ENCODE measurements at places on chromosomes 5 and 9. TPM values are rescaled to one million over a fixed set of nuclear protein-coding genes. Genes with fewer than 3 reads are reported as not detected.

Gene SKP2
- 31.1 TPM for polyA plus RNA-seq

Gene EIF4E1B
- not detected for polyA plus RNA-seq

DNA sequence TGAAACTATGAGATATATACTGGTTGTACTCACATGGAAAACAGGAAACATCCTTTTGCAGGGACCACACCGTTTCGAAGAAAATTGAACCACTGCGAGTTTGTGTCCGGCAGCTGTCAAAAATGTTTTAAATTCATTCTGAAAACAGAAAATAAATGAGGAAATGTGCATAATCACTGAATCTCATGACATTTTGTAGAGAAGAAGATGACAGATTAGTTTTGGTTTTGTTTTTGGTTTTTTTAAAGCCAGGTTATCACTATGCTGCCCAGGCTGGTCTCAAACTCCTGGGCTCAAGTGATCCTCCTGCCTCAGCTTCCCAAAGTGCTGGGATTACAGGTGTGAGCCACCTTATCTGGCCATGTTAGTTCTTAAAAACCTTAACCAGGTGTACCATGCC lies 3.5 kb downstream of the TXNDC8 start:
- no peak for DNase-seq

GRCh38 chr5:61333321-61333953 lies 1.4 kb downstream of the ZSWIM6 start:
- peak; percentile 74 for DNase-seq

GRCh38 chr5:14362491-14362890 lies 219.1 kb upstream of the OTULINL start:
- DNase-seq: no peak

- peak; percentile 74 for DNase-seq
These were observed 85.9 kb downstream of the SETX start for GRCh38 chr9:132268725-132269352.

GRCh38 chr5:147339313-147339712 lies 104.5 kb downstream of the STK32A start:
- no peak for DNase-seq

- DNase-seq: no peak
These were observed 133.8 kb upstream of the MEF2C start for GRCh38 chr5:89016741-89017303.

GRCh38 chr9:29555502-29555901 lies 1982.2 kb upstream of the C9orf72 start:
- DNase-seq: no peak

- peak; percentile 73 for DNase-seq
These were observed 723 bp downstream of the PPP1R26 start for GRCh38 chr9:135480071-135480939.

Gene PPP3R2
- polyA plus RNA-seq: not detected

DNA sequence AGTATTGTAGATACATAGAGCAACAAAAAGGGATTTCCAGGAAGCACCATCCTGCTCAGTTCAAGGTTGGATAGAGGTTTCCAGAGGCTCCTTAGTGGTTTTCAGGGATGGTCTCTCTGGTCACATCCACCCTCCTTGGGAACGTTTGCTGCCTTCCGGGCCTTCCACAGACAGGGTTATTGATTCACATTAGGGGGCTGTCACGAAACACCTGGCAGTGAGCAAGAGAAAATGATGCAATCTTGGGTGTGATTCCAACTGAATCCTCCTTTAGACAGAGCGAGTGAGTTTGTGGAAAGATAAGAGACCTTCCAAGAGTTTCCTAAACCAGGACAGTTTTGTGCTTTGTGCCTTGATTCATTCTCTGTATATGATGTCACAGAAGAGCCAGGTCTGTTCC lies 43.8 kb upstream of the CTSL start:
- no peak for DNase-seq

Gene GNA14
- 0.09 TPM for polyA plus RNA-seq

GRCh38 chr5:123111502-123111901 lies 22.5 kb downstream of the PRDM6 start:
- DNase-seq: no peak

- no peak for DNase-seq
These were observed 522.2 kb downstream of the CSNK1G3 start for GRCh38 chr5:124034083-124034700.

GRCh38 chr9:93721417-93721965 lies 145.1 kb downstream of the PHF2 start:
- DNase-seq: no peak

- DNase-seq: peak; percentile 67
These were observed 101.0 kb downstream of the FGF1 start for GRCh38 chr5:142584891-142585290.

GRCh38 chr5:143008032-143008431 lies 237.9 kb downstream of the ARHGAP26 start:
- no peak for DNase-seq

DNA sequence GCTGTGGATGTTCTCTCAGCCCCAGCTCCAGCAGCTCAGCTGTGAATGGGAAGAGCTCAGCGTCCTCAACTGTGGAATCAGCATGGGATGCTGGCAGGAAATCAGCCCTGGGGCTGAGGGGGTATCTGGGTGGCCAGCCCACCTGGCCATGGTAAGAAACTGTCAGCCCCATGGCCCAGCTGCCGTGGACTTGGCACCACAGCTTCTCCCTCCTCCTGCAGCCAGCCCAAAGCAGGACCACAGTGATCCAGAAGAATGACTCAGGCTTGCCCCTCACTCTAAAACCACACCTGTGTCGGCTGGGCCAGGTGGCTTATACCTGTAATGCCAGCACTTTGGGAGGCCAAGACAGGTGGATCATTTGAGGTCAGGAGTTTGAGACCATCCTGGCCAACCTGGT lies 48.0 kb downstream of the SAR1B start:
- DNase-seq: no peak

DNA sequence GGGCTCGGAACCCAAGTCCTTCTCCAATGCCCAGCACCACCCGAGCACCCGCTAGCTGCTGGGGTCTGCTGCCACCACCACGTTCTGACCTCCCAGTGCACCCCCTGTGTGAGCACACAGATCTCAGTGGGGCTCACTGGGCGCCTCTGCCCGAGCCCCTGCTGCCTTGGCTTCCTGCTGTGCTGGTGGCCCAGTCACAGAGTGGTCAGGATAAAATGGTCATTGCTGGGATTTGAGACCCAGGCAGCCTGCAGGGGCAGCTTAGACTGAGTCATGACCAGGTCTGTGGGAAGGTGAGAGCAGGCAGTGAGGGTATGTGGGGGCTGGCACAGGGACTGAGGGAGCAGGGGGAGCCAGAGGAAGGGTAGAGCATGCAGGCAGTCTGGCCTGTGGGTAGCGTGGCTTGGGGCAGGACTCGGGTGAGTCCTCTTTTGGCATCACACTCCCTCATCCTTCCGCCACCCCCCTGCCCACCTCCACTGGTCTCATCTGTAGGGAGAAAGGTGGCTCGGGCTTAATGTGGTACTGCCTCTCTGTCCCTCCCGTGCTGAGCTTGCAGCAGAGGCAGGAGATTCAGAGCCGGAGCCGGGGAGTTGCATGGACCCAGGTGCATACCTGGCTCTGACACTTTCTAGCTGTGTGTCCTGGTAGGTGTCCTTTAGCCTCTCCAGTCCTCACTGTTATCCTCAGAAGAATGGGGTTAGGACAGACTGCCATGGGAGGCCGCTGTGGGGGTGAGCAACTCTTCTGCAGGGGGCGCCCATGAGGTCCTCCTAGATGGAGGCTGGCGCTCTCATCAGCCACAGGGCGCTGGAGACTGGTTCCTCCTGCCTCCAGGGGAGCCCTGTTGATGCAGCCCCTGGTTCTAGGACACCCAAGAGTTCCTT lies 32.1 kb downstream of the USP20 start:
- no peak for DNase-seq

Gene RABL6
- 21.6 TPM for polyA plus RNA-seq

- DNase-seq: no peak
These were observed 19.0 kb upstream of the BARX1 start for GRCh38 chr9:93974151-93974550.

GRCh38 chr5:71924980-71925379 lies 182.3 kb upstream of the MAP1B start:
- peak; percentile 70 for DNase-seq

Gene PLK2
- 45.2 TPM for polyA plus RNA-seq

Gene IFNA21
- polyA plus RNA-seq: not detected

- no peak for DNase-seq
These were observed 58.6 kb downstream of the CAMK4 start for GRCh38 chr5:111282798-111283197.

GRCh38 chr5:110053824-110054223 lies 364.1 kb downstream of the MAN2A1 start:
- no peak for DNase-seq

Gene PSIP1
- polyA plus RNA-seq: 58.0 TPM

GRCh38 chr9:95666096-95666784 lies 149.5 kb upstream of the PTCH1 start:
- no peak for DNase-seq

DNA sequence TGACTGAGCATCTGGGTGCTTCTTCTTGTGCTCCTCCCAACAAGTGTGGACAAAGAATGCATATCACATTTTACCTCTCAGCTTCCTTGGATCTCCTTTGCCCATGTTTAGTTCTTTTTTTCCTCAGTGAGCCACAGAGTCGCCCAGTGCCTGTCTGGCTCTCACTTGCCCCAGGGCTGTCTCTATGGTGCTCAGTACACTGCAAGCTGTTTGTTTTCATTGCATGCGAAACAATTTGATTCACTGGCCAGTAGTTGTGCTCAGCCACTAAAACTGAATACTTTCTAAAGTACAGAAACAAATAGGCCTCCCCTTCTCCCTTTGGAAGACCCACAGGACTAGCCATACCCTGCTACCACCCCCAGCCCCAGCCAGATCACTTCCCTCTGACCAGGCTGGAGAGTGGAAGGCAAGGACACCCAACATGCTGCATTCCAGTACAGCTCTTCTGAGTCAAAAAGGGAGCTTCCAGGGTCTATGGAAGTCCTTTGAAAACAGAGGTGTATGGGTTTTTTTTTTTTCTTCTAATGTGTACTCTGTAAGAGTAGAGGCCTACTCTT lies 3.8 kb downstream of the LHFPL2 start:
- DNase-seq: peak; percentile 31

- peak; percentile 97 for DNase-seq
These were observed 487 bp upstream of the EBF1 start for GRCh38 chr5:159100025-159100781.

Gene DBH
- polyA plus RNA-seq: not detected

Gene HARS1
- 97.6 TPM for polyA plus RNA-seq

- no peak for DNase-seq
These were observed 74.7 kb upstream of the IL17B start for GRCh38 chr5:149453618-149454415.

GRCh38 chr5:173327948-173328843 lies at the start of gene STC2:
Gene STC2, minus strand, starts transcription at chr5:173328414. Its CDS starts 221 bp downstream, at chr5:173328193.
- peak; percentile 94 for DNase-seq

Gene AHRR
- polyA plus RNA-seq: 11.9 TPM

DNA sequence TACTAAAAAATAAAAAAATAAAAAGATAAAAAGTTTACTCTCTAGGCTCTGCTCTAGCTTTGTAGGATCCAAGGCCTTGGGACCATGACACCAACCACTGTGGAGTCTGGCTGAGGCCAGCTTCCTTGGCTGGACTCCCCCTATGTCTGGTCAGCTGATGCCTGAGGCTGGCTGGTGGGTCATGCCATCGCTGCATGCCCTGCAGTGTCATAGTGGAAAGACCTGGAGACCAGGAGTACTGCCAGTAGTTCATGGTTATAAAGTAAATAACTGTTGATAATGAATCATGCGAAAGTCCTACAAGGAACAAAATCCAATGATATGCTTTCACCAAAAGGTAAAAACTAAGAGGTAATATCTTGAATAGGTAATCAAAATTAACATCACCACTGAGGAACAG lies 43.2 kb downstream of the GARNL3 start:
- no peak for DNase-seq

Gene ARSI
- polyA plus RNA-seq: 1.0 TPM

GRCh38 chr9:78939311-78940065 lies 632.3 kb upstream of the TLE4 start:
- no peak for DNase-seq

Gene IL3
- not detected for polyA plus RNA-seq

DNA sequence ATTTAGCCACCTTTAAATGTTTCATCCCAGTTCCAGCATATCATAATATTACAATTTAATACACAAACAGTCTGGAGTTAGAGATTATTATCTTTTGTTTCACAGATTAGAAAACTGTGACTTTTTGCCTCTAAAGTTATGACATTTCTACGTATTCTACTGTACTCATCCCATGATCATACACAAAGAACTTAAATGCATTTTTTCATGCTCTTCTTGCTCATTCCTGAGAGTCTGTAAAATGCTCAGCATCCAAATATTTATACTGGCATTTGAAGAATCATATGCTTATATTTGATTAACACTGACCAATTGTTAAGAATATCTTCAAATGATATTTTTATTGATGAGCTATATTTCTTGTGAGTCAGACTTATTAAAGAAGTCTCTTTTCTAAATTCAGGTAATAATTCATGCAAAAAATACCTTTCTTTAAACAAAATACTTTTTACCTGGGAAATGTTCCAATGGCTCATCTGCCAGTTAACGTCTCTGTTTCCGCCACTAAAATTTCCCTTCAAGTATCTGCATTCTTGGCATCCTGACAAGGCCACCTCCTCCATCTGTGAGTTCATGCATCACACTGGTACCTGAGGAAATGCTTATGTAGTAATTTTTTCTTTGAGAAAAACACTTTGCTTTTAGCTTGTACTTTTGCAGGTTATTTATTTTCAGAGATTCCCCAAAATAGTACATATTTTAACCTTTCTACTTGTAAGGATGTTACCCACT lies 139.6 kb upstream of the RASA1 start:
- DNase-seq: peak; percentile 64

Gene PTGER4
- 0.41 TPM for polyA plus RNA-seq

Gene CBY3
- 0.43 TPM for polyA plus RNA-seq

GRCh38 chr5:176747670-176748072 lies 62.7 kb upstream of the UNC5A start:
- DNase-seq: no peak

GRCh38 chr5:31283326-31283725 lies 89.8 kb downstream of the CDH6 start:
- DNase-seq: no peak

DNA sequence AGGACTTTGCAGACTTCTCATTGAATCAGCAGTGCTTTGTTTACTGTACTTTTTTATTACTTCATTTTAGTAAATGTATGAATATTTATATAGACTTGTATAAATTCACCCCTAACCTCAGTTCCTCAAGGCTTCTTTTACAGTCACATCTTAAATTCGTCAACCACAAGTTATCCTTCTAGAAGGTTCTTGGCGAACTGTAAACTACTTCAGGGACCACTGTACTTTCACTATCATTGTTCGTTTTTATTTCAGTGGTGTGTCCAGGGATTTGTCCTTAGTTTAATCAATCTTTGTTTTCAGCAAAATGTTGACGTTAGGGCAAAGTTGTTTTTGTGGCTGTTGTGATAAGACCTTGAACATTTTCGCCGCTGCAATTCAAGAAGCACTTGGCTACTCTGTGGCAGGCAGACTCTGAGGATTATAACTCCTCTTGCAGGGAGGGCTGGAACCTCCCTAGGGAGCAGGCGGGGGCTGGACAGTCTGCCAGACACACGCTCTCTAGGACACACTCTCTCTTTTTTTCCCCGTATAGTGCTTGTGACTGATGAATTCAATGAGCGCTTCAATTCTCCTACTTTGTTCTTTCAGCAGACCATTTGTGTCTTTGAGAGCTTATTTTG lies 252.8 kb downstream of the FBXL7 start:
- DNase-seq: peak; percentile 64

- DNase-seq: peak; percentile 76
These were observed 24.6 kb downstream of the GFPT2 start for GRCh38 chr5:180328296-180329137.

Gene DNAJA1
- 115 TPM for polyA plus RNA-seq

Gene FAM81B
- polyA plus RNA-seq: not detected

Gene LECT2
- 0.41 TPM for polyA plus RNA-seq

Gene GPR150
- 0.25 TPM for polyA plus RNA-seq

GRCh38 chr5:140571105-140571504 lies 6.5 kb downstream of the SLC35A4 start:
- DNase-seq: no peak
